Epithelial cell of alveolus of lung (primary cell): ENCODE measurements at places on chromosomes 4 and X. TPM values are rescaled to one million over a fixed set of nuclear protein-coding genes. Genes with fewer than 3 reads are reported as not detected.

The PABPC1L2A gene
- not detected in 2 replicates for total RNA-seq

The MUC7 gene
- not detected in 2 replicates for total RNA-seq

The GPR143 gene
- 3.6 TPM in 1 of 2 replicates, not detected in the other for total RNA-seq

The PNMA5 gene
- total RNA-seq, result not detected in 2 replicates

The BBS7 gene
- total RNA-seq, result 10.7 and 22.1 TPM in 2 replicates

The VSIG1 gene
- total RNA-seq, result 0.13 and 0.32 TPM in 2 replicates

The CPXCR1 gene
- not detected in 2 replicates for total RNA-seq

The MAGEB3 gene
- total RNA-seq, result not detected in 2 replicates

The HELT gene
- total RNA-seq, result not detected in 2 replicates

The TMEM31 gene
- total RNA-seq, result not detected in 2 replicates

The EIF1AX gene
- 31.7 and 43.3 TPM in 2 replicates for total RNA-seq

The HPGD gene
- 0.78 and 0.80 TPM in 2 replicates for total RNA-seq

The MAGEA12 gene
- total RNA-seq, result not detected in 2 replicates

The RHOH gene
- total RNA-seq, result under 0.01 TPM in 1 of 2 replicates, not detected in the other

The MAGED4B gene
- 58.6 and 63.1 TPM in 2 replicates for total RNA-seq
